Suppressor macrophage treated with lipopolysaccharide for 4 hours (primary cell): ENCODE measurements at places on chromosomes 11 and 22.

DNA sequence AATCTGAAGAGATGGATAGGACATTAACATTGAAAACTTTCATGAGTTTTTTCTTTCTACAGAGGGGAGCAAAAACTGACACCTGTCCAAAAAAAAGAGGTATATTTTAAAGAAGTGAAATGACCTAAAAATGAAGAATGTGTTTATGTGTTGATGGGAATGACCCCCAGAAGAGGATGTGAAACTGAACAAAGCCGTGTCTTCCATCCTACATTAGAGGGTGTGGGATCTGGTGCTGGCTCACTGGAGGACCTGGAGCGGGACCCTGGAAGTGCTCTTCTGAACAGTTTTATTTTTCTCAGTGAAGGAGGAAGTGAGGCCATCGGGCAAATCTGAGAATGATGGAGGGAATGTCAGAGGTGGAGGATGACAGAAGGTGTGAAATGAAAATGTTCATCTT, 470.1 kb downstream of the NTM start:
- peak; percentile 23 for DNase-seq

DNA sequence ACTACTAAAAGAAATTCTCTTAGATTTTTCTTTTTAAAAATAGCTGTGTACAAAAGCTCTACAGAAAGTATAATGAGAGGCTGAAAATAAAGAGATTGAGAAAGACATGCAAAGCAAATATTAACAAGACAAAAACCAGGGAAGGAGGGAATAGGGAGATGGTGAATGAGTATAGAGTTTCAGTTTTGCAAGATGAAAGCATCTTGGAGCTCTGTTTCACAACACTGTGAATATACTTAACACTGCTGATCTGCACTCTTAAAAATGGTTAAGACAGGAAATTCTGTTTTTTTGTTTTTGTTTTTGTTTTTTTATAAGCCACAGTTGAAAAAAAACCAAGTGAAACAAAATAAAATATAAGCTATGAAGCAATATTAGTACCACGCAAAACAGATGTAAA, 5.5 kb downstream of the TMEM218 start:
- DNase-seq = peak; percentile 65

DNA sequence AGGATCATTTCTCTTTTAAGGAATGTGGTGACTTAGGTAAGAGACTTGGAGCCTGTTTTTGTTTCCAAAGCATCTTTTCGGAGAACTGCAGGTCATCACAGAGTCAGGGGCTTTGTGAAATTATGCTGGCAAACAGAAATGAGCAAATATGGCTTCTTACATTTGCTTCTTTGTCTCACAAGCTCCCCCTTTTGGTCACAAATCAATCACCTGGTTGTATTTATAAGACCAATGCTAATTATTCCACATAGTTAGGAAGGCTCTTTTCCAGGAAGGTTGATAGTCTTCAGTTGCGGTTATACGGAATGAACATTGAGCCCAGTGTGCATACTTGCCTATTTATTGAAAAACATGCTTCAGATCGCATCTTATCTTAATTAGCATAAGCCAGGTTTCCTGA, 34.6 kb upstream of the CEP126 start:
- peak; percentile 8 for DNase-seq

- no peak for DNase-seq
These were observed 75.4 kb upstream of the ARHGAP20 start for GRCh38 chr11:110787680-110788079.

- DNase-seq = peak; percentile 77
These were observed 5.5 kb downstream of the PRSS23 start for GRCh38 chr11:86805873-86806310.

DNA sequence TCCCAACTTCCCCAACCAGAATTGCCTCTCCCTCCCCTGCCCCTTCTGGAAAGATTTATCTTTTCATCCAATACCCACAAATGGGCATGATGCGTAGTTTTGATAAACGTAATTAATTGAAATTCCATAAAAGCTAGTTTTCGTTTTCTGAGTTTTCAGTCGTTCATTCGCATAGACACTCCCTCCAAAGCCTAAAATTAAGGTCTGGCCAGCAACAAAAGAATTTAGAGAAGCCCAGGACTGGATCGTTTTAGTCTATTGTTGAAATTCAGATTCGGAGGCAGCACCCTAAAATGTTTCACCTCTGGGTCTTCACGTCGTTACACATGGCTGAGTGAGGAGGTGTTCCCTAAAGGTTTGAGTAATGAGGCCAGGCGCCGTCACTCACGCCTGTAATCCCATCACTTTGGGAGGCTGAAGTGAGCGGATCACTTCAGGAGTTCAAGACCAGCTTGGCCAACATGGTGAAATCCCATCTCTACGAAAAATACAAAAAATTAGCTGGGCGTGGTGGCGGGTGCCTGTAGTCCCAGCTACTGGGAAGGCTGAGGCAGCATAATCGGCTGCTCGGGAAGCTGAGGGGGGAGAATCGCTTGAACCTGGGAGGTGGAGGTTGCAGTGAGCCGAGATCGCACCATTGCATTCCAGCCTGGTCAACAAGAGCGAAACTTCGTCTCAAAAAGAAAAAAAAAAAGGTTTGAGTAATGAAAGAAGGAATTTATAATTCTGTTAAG, 589 bp upstream of the NDUFC2 start:
- no peak for DNase-seq

GRCh38 chr11:69002570-69003231, 10.3 kb downstream of the MRGPRF start:
- no peak for DNase-seq

- no peak for DNase-seq
These were observed 13.1 kb downstream of the USP2 start for GRCh38 chr11:119368121-119369034.

DNA sequence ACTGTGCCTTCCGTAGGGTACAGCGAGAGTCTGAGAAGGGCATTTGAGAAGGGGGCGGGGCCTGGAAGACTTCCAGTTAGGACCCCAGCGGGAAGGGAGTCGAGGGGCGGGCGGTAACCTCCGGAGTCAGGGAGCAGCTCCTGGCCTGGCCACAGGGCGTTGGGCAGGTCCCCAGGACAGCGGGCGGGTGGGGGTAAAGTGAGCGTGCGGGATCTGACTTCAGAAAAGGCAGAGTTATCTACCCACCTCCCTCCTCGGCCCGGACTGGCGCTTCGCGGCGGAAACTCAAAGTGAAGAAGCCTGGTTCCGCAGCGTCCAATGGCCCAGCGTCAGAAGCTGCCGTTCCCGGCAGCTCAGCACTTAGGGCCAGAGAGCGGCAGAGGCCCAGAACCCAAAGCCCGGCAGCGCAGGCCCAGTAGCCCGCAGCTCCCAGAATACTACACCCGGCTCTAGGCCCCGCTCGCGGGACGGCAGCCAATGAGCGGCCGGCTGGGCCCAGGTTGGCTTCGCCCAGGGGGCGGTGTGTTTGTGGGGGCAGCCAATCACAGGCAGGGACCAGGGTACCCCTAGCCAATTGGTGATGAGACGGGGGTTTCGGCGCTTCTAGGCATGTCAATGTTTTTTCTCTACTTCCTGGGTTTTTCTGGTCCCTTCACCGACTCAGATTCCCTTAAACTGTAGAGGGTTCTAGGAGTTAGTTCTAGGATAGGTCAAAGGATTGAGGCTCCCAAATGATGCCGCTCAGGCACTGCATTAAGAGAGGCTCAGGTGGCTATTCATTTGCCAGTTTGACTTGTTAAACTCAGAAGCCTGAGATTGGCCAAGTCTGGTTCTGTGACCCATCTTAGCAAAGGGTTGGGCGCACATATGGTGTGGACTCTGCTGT, at the start of gene TRIM68:
TSS of gene TRIM68 (minus strand) at position 451 of the 886 bp plus-strand sequence. CDS start 2,727 bp downstream, outside the sequence.
- DNase-seq = peak; percentile 97

- no peak for DNase-seq
These were observed 44.8 kb downstream of the BUD13 start for GRCh38 chr11:116727990-116728389.

DNA sequence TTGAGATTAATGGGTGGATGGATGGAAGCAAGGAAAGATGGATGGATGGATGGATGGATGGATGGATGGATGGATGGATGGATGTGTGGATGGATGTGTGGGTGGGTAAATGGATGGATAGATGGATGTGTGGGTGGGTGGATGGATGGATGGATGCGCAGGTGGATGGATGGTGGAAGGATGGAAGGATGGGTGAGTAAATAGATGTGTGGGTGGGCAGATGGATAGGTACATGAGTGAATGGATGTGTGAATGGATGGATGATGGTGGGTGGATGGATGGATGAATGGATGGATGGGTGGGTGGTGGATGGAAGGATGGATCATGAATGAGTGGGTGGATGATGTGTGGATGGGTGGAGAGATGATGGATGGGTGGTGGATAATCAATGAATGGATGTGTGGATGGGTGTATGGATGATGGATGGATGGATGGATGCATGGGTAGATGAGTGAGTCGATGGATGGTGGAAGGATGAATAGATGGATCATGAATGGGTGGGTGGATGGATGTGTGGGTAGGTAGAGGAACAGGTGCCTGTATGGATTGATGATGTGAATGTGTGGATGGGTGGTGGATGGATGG, 375.2 kb downstream of the BRD1 start:
- DNase-seq = no peak

- no peak for DNase-seq
These were observed 10.6 kb upstream of the NNMT start for GRCh38 chr11:114285599-114285998.

DNA sequence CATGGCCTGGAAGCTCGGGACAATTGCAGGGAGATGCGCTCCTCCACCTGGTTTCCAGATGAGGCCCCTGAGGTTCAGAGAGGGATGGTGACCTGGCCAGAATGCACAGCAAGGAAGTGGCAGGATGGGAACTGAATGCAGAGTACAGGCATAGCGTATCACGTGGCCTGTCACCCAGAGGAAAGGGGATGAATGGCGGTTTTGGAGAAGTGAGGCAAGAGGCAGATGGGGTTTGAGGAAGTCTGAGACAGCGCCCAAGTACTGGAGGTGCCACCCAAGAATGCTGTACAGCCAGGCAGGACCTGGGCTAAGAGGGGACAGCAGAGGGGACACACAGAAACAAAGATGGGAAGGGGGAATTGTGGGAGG, 4.9 kb downstream of the RAB3IL1 start:
- peak; percentile 87 for DNase-seq

DNA sequence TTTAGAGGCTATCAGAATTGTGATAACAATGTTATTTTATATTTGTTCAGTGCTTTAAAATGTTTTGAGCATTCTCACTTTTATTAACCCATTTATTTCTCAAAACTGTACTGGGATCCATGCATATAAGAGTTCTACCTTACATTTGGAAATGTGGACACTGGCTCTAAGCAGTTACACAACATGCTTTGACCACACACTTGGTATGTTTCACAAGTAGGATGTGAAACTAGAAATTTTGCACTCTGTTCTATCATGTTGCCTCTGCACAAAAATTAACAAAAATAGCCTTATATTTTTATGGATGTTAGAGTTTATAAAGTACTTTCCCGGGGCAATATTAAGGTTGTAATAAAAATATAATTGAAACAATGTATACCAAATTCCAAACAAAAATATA, 126.9 kb upstream of the CHORDC1 start:
- DNase-seq = peak; percentile 51

GRCh38 chr11:127713226-127713625, 712.7 kb upstream of the KIRREL3 start:
- DNase-seq = no peak

GRCh38 chr11:116217006-116217405, 555.8 kb downstream of the BUD13 start:
- DNase-seq = peak; percentile 61

GRCh38 chr11:29183301-29183700, 833.5 kb downstream of the KCNA4 start:
- no peak for DNase-seq

DNA sequence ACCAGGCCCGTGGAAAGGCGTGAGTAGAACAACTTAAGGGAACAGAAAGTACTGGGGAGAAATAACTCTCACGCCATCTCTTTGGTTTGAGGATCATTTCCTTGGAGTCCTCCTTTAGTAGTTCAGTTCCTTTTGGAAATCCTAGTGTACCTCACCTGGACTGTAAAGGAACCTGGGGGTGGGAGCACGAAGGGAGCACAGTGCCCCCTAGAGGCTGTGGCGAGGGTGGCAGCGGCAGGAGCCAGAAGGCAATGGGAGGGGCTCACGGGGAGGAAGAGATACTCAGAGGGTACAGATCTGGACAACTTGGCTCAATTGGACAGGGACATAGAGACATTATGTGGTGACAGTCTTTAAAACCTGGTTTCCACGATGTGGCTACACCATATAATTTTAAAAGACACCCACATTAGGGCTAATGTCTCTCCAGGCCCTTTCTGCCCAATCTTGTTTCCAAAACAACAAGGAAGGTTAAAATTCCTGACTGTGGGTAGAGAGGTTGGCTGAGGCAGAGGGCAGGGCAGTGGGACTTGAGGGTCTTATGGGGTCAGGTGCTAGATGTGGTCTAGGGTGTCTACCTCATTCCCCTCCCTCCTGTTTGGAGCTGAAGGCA, 87.0 kb downstream of the CSNK2A3 start:
- DNase-seq = peak; percentile 38

- peak; percentile 43 for DNase-seq
These were observed 40.5 kb downstream of the MICAL2 start for GRCh38 chr11:12150831-12151382.

DNA sequence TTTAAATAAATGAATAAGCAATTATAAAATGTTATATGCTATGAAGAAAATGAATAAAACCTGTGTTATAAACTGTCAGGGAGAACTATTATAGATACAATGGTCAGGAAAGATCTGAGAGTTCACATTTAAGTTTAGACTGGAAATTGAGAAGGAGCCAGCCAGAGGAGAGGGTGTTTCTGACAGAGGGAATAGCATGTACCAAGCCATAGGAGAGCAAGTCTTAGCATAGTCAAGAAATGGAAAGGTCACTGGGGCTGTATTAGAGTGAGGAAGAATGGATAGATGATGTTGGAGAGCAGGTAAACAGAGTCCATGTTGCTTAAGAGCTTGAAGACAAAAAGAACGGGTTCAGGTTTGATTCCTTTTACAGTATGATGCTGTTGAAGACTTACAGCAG, 87.4 kb downstream of the FAM83F start:
- no peak for DNase-seq

GRCh38 chr22:24471570-24471969, 23.6 kb upstream of the UPB1 start:
- DNase-seq = no peak

DNA sequence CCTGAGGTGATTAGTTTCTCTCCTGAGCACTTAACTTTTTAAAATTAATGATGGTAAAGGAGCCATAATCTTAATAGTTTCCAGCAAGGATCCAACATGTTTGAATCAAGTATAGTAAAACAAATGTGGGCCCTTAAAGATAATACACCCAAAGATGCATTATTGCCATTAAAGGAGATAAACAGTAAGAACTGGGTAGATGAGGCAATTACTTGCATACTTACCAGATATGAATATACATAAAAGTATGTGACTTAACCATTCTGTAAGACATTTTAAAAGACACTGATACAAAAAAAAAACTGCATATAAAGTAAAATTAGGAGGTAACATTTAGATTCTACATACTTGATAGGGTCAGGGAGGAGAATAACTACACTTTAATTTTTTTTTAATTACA, 48.2 kb downstream of the CADM1 start:
- DNase-seq = no peak
